ENCODE measurements at places on chromosomes 3 and 15.

GRCh38 chr15:96330064-96330449 is 443 bp upstream of the NR2F2 start:
- DNase-seq = no peak

DNA sequence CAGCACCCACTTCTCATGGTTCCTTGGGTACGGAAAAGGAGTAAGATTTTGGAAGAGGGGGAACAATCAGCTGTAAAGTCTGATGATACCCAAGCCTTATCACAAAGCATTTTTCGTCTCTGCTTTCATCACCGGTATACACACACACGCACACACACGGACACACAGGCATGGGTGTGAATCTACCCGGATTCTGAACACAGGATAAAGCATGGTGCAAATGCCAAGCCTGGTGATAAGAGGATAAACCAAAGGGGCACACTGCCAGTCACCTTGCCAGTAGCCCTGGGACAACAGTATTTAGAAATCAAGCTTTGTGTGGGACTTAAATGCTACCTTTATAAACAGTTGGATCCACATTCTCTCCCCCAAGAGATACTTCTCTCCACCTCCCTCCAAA is 22.2 kb downstream of the FAM174B start:
- no peak for DNase-seq

- DNase-seq = peak; percentile 59
Observed at GRCh38 chr15:72796515-72797337, 13.2 kb upstream of the ADPGK start.

- no peak for DNase-seq
Observed at GRCh38 chr3:47664519-47664918, 85.9 kb upstream of the CSPG5 start.
